Astrocyte (in vitro differentiated cells and primary cell): ENCODE measurements at places on chromosomes 1 and 21.

- no peak for DNase-seq
These were observed 42.5 kb downstream of the NME7 start for GRCh38 chr1:169325117-169325516.

DNA sequence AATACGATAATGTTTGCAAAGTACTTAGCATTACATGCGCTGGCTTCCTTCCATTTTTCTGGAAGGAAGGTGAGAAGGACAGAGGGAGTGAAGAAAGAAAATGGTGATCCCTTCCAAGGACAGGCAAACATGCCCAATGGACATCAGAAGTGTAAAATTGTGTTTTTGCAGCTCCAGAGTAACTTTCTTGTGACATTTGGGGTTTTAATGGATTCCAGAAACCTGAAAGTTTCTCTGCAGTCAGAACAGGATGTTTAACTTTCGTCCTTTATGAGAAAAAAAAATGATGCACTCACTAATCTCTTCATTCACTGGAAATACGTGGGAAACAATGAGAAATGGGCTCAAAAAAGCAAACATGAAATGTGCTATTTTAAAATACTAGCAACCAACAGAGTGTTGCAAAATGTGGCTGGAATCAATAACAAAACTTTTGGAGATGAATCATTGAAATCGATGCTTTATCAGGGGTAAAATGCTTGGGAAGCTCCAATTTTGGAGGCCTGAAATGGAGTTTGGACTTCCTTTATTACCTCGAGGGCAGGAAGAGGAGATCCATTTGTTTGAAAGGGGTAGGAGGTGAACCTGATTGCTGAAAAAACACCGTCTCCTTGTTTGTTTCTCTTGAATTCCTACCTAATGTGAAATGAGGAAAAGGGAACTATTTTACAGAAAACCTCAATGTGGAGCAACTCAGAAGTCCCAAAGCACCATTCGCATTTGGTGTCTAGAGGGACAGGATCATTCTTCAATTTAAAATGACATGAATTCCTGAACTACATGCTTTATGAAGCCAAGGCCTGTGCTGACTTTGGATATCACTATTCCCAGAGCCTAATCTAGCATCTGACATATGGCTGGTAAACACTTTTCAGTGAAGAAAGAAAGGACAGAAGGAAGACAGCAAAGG is 129.5 kb downstream of the TRABD2B start:
- no peak for DNase-seq

DNA sequence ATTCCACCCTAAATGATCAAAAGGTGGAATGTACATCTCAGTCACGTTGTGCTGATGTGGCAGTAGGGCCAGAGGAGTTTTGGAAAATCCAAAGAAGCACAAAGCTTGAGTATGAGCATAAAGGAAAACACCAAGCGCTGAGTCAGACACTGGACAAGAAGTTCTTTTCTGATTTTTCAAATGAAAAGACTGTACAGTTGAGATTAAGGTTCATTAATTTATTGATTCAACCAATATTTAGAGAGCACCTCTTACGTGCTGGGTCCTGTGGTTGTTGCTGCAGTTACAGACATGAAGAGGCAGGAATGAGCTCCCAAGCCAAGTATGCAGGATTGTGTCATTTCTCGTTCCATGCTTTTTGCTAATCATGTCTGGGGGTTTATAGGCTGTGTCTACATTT is 28.9 kb upstream of the APP start:
- DNase-seq = peak; percentile 79

DNA sequence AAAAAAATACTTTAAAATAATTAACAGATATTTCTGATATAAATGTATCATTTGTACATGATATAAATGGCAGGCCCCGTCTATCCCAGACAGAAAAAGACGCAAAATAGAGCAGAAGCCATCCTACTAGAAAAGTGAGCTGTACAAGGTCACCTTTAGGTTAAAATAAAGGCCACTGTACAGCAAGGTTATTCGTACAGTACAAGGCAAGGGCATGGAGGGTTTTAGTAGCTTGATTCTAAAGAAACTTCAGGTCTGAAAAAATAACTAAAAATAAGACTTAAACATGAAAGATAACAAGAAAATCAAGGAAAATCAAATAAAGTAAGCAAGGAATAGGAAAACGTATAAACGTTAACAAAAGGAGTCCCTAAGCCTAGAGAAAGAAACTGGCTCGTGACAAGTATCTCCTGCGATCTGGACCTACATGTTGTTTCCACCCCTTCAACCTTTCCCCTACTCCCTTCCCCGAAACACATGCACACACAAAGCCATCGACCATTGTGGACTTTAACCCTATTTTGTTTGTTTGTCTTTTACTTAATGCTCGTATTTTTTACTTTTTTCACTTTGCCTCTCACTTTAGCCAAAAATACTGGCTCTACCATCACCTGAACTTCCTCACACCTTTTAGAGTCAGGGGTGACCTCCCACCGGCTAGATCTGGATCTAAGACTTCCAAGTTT is 26.5 kb upstream of the SLC30A10 start:
- no peak for DNase-seq

DNA sequence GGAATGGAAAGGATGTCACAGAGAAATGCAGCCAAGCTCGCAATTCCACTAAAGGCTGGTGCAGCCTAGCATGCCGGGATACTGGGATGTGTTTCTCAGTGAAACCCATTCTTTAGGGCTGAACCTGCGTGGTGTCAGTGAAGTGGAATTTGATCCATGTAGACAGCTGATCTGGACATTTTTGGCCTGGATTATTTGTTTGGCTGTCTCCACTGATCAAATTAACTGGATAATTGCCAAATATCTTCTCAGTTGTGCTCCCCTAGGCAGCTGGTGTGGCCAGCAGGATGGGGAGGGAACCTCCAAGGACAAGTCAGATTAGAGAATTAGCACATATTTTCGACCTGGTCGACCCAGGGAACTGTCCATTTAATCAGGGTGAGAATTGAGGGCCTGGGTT is 318.4 kb downstream of the RPS6KC1 start:
- no peak for DNase-seq

DNA sequence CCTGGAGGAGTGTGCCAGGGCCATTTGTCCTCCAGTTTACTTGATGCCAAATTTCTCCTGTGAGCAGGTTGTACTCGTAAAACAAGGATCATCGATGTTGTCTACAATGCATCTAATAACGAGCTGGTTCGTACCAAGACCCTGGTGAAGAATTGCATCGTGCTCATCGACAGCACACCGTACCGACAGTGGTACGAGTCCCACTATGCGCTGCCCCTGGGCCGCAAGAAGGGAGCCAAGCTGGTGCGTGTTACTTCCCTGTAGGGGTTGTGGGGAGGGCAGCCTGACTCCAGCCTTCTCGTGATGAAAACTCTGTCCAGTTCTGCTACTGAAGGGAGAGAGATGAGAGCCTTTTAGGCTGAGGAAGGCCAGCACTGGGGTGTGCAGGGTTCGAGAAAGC is 2.2 kb downstream of the RPS8 start:
- DNase-seq = no peak

GRCh38 chr1:240036526-240036925 is 55.2 kb upstream of the FMN2 start:
- no peak for DNase-seq

GRCh38 chr21:34570313-34570712 is 44.6 kb downstream of the RCAN1 start:
- no peak for DNase-seq

- DNase-seq = no peak
These were observed 662.3 kb upstream of the CAMK1G start for GRCh38 chr1:208921259-208921658.

- no peak for DNase-seq
These were observed 1029.6 kb downstream of the TTLL7 start for GRCh38 chr1:82969340-82969739.

DNA sequence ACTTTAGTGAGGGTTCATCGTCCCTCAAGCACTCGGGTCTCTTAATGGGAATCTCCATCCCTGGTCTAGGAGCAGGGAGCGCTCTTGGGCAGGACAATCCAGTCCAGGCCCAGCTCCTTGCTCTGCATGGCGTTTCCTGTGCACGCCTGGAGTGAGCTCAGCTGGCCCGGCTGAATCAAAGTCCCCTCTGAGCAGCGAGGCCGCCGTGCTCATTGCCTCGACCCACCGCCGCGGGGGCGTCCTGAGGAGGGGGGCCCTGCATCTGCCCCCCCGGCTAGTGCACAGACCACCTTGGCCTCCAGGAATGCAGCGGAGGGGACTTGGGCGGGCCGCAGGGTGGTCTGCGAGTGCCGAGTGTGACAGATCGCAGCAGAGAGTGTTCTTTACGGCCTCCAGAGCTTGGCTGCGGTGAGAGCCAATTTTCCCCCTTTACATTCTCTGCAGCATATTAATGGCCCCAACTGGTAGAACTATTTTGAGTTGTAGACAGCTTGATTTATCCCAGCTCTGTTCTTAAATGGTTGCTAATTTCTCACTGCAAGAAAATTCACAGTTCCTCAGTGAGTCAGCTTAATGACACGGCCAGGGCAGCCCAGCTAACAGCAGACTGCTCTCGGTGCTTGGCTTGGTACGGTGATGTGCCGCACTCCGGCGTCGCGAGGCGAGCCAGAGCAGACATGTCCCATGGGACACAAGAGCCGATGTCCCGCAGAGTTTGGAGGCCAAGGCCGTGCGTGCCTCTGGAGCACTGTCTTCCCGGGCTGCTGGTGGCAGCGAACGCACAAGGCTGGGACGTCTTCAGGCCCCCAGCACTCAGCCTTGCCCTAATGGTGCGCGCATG is 39.8 kb downstream of the SNAP47 start:
- DNase-seq = peak; percentile 83

DNA sequence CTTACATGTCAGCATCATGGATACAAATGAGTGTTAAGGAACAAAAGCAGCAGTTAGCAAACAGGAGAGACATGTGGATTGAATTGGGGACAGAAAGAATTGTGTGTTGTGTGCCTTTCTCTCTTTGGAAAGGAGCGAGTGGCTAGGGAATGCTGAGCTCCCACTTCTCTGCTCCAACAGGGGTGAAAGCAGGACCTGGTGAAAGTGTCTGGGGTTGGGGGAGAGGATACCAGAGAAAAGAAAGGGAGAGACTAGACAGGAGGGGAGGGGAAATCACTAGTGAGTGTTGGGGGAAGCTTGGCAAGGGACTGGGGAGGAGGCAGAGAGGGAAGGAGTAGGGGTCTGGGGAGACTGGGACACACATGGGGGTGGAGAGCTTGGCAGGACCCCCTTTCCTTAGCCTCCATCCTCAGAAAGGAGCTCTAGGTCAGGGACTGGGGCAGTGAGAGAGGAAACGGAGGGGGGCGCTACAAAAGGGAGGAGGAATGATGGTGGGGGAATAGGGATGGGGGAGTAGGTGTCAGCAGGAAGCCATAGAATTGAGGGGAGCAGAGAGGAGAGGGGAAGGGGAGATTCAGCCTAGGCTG is 2.2 kb downstream of the KIRREL1 start:
- DNase-seq = no peak

DNA sequence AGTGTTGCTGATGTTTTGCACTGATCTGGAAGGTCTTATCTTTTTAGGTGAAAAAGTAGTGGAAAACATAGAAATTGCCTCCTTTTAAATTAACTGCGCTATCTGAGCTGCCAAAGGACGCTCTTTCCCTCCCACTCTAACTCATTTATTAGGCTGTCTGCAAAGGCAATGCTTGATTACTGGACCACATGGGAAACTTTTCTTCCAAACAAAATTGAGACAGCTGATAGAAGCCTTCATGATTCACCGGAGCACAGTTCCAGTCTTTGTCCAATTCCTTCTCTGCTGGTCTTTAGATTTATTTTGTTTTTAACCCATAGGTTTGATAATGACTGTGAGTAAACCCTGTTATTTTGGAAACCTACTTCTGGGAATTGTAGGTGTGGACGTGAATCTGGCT is 93.0 kb upstream of the RAVER2 start:
- DNase-seq = peak; percentile 39

DNA sequence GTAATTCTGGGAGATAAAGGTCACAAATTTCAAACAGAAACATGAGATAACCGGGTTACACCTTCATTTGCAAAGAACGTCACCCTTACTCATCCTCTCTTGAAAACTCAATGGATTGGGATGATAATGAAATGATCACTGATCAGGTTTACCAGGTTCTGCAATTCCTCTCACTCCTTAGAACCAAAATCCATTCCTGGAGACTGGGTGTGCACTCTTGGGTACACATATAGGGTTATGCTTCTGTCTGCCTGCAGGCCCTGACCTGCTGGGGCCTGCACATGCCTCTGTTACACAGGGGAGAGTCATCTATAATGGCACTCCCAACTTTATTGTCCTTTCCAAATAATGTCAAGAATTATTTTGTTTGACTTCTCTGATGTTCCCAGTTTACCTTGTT is 8.3 kb downstream of the SUSD4 start:
- DNase-seq = no peak
